Occipital lobe (tissue), 3 donors: ENCODE measurements at places on chromosomes 5 and 9.

- no peak for DNase-seq
Observed at GRCh38 chr5:29162297-29162696, 2031.2 kb upstream of the CDH6 start.

DNA sequence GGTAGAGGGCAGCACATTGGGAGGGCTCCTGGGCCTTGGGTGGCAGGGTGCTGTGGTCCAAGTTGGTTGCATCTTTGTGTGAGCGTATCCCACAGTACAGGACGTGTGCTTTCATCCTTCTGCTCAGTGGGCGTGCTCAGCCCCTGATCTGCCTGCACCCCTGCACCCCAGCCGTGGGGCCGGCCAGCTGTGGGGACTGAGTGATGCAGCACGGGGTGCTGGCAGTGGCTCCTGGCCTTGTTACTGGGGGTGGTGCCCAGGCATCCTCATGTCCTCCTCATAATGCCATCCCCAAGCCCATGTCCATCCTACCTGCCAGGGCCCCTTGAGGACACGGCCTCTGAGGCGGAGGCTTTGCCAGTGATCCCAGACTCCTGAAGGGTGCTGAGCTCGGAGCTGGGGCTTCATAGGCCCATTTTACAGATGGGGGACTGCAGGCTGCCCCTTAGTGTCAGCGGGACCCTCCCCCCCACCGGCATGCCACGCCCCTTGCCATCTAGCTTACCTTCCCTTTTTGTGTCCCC lies 100.7 kb downstream of the PHF2 start:
- DNase-seq, result no peak

DNA sequence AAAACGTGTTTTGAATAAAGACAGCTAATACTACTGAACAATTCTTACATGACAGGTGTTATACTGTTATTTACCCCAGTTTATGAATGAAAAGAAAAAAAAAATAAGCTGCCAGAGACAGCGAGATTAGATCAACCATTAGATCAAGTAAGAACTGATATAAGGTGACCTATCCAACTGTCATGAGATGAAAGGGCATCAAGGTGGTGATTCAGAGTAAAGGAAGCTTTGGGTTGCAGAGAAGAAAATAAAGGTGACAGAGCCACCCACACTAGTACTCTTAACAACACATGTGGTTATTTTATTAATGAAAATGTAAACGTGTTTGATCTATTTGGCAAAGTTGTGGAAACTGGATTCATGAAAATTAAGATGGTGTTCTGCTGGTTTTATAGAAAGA lies 435.2 kb downstream of the GABRG2 start:
- no peak for DNase-seq

GRCh38 chr9:126248680-126249079 lies 77.9 kb upstream of the MVB12B start:
- no peak for DNase-seq

DNA sequence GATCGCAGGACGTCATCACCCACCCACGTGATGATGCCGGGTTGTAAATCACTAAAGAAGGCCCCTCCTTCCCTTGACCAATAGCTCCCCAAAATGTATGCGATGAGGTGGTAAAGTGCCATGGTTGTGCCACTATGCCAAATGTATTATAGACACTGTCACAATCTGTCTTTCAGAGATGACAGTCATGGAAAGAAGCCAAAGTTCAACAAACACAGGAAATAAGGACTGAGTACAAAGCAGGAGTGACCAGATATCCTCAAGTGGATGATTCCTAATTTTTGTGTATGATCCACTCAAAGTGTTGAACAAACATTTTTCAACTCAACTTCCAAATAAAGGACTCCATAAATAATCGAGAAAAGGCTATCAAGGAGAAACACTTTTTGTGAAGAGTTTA lies 12.5 kb downstream of the GLIS3 start:
- DNase-seq, result no peak

GRCh38 chr9:85987236-85987635 lies 46.3 kb downstream of the NAA35 start:
- DNase-seq, result no peak

DNA sequence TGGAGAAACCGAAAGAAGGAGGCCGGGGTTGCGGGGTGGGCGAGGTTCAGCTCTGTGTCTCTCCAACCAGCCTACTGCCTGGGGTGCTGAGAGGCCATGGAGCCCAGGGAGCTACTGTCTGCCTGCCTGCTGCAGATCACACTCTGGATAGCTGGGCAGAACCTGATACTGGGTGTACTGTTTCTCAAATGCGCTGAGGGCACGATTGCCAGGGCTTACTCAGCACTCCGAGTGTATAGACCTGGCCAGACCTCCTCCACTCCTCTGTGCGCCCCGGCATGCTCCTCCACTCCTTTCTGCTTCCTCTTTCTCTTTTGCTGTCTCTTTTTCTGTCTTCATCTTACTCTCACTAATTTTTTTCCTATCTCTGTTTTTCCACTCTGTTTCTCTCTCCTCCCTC lies 215.1 kb downstream of the PAPPA start:
- no peak for DNase-seq

GRCh38 chr5:168765551-168766425 lies 186.6 kb upstream of the PANK3 start:
- DNase-seq, result no peak

GRCh38 chr9:118586978-118587377 lies 782.3 kb downstream of the BRINP1 start:
- DNase-seq, result no peak

GRCh38 chr9:121760571-121760970 lies 109.1 kb downstream of the DAB2IP start:
- DNase-seq, result no peak

DNA sequence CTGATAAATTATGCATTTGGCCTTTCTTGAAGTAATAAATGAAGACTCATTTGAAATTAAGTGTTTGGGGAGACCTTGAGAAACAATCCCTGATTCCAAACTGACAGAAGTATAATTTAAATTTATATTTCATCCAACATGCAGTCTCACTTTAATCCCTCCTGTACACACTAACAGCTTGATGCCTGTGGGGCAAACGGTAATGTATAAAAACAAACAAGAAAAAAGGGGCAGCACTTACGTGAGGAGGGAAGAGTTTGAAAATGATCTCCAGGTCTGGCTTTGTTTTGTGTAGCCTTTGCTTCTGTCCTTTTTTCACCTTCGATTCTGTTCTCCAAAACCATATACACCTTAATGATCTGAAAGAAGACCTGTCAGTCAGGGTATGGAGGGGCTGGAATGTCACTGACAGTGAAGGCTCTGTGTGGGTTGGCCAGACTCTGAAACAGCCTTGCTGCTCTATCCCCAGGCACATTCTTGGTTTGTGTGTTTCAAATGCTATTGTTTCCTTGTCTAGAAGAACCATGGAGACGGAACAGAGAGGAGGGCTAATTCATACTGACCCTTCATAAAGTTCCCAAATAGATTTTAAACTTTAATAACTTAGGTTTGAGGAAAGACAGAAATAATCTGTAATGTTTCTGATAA lies 338.2 kb upstream of the WWC1 start:
- DNase-seq, result no peak

- DNase-seq, result no peak
Observed at GRCh38 chr9:37034305-37034937, 353 bp upstream of the PAX5 start.

GRCh38 chr5:30994902-30995301 lies 198.6 kb upstream of the CDH6 start:
- DNase-seq, result no peak

- DNase-seq, result no peak
Observed at GRCh38 chr5:124021776-124022175, 509.8 kb downstream of the CSNK1G3 start.

DNA sequence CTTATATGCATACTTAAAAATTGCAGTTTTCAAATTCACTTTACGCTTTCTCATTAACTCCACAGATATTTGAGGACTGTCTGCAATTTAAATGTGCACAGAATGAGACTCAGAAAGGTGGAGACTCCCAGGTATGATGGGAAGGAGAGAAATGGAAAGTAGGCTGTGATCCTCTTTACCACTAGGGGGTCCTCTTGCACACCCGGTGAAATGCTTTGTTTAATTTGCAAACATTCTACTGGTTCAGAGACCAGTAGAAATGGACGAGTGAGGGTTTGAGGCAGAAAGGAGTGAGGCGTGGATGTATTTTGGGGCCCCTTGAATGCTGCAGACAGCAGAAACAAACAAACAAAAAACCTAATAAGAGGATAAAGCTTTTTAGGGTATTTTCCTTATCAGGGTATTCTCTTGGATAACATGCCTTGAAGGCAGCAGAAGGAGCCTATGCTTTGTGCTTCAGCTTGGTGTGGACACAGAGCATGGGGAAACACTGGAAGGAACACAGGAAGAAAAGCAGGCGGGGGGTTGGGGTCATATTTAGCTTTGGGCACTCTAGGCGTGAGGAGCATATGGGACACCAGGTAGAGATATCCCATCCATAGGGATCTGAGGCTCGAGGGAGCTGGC lies 410.1 kb downstream of the DMRT2 start:
- DNase-seq, result no peak

- no peak for DNase-seq
Observed at GRCh38 chr5:94983861-94984535, 300.9 kb downstream of the MCTP1 start.

DNA sequence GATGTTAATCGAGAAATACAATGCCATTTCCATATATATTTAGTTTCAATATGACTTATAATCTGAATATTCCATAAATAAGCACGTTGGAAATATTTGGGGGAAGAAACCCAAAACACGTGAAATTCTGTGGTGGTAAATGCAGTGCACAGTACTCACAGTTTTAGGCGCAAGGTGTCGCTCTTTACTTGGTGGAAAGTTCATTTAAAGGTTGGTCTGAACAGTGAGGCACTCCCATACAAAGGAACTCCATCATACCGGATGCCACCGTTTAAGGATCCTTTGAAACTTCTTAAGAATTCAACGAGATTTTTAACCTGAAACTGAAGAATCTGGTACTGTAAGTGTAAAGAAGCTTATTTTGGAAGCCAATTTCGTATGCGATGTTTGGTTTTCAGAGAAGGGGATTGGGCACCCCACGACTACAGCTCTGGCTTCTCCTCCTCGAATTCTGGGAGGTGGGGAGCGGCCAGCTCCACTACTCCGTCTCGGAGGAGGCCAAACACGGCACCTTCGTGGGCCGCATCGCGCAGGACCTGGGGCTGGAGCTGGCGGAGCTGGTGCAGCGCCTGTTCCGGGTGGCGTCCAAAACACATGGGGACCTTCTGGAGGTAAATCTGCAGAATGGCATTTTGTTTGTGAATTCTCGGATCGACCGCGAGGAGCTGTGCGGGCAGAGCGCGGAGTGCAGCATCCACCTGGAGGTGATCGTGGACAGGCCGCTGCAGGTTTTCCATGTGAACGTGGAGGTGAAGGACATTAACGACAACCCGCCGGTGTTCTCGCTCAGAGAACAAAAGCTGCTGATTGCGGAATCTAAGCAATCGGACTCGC lies at the start of gene PCDHA11:
TSS of gene PCDHA11 (plus strand) at position 237 of the 834 bp plus-strand sequence. CDS start at position 384, 147 bp downstream.
- DNase-seq, result no peak

DNA sequence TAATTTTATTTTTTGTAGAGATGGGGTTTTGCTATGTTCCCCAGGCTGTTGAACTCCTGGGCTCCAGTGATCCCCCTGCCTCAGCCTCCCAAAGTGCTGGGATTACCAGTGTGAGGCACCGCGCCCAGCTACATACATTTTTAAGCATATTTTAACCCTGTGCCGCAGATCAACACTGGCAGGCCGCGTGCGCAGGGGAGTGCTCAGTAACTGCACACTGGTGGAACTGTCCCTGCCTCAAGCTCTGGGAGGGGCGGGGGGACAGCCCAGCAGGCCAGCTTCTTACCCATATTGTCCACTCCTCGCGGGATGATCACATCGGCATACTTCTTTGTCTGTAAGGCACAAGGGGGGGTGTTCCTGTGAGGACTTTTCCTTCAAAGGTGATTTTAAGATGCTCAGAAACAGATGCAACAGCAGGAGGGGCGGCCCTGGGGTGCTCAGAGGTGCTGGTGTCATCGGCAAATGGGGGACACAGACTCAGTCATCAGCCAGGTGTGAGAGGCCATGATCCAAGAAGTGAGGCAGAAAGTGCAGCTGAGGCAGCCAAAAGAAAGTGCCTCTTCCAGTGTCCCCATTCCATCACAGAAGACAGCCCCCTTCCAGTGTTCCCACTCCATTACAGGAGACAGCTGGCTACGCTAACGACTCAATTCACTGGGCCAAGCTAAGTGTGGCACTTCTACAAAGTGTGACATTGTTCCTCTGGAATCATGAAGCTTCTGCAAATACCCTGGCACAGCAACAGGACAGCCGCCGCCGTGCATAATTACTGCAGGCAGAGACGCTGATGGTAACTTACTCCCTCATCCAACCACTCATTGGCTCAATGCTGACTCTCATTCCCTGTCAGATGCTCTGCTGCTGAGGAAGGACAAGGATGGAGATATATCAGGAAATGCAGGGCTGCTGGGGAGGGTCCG lies 5.2 kb downstream of the UCK1 start:
- DNase-seq, result peak; percentile 78

GRCh38 chr5:14417792-14418765 lies 163.5 kb upstream of the OTULINL start:
- DNase-seq, result no peak

- no peak for DNase-seq
Observed at GRCh38 chr9:69578026-69578425, 94.1 kb downstream of the APBA1 start.

GRCh38 chr5:124263680-124264491 lies 482.6 kb downstream of the ZNF608 start:
- DNase-seq, result no peak

DNA sequence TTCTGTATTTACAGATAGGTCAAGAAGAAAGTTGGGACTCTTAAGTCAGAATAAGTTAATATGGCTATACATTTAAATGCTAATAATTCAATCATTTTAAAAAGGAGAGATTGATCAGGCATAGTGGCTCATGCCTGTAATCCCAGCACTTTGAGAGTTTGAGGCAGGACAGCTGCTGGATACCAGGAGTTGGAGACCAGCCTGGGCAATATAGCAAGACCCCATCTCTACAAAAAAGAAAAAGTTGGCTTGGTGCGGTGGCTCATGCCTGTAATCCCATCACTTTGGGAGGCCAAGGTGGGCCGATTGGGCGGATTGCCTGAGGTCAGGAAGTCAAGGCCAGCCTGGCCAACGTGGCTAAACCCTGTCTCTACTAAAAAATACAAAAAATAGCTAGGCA lies 15.0 kb upstream of the GLDC start:
- no peak for DNase-seq

DNA sequence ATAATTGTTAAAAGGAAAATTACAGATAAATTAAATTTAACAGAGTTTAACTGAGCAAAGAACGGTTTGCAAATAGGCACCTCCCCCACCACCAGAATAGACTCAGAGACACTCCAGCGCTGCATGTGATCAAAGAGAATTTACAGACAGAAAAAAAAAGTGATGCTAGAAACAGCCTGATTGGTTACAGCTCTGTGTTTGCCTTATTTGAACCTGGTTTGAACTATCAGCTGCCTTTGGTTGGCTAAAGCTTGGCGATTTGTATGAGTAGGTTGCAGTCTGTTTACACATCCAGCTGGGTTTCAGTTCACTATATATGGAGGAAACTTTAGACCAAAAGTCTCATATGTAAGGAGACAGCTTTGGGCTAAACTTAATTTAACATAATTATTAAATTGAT lies 249.1 kb downstream of the ENC1 start:
- DNase-seq, result no peak

- DNase-seq, result no peak
Observed at GRCh38 chr5:30401479-30402058, 791.9 kb upstream of the CDH6 start.

GRCh38 chr9:33116860-33117259 lies 40.4 kb upstream of the SMU1 start:
- DNase-seq, result no peak

- DNase-seq, result no peak
Observed at GRCh38 chr5:173238312-173239232, 3.6 kb upstream of the NKX2-5 start.
